ENCODE measurements at places on chromosomes 12 and 14.

- DNase-seq, result no peak
Observed at GRCh38 chr12:15770581-15770980, 18.6 kb downstream of the EPS8 start.

GRCh38 chr14:54223831-54224402 is 172.9 kb upstream of the CDKN3 start:
- DNase-seq, result no peak

DNA sequence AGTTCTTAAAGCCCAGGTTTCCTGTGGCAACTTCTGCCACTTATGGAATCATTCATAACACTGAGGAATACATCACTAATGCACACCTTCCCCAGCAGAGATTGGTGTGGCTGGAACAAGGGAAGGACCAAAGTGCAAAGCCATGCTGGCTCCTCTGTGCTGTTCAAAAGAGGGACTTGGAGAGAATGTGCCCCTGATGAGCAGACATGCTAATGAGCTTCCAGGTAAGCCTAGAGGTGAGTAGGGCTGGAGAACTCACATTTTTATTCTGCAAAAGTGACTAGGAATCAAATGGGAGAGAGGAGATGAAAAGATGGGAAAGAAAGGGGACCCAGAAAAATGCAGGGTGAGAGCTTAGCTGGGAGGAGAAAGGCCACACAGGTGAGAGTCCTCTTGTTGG is 289.7 kb downstream of the TTC8 start:
- DNase-seq, result no peak

- no peak for DNase-seq
Observed at GRCh38 chr12:46071335-46071734, 81.0 kb upstream of the SCAF11 start.

- no peak for DNase-seq
Observed at GRCh38 chr12:98256830-98257229, 258.6 kb upstream of the TMPO start.

DNA sequence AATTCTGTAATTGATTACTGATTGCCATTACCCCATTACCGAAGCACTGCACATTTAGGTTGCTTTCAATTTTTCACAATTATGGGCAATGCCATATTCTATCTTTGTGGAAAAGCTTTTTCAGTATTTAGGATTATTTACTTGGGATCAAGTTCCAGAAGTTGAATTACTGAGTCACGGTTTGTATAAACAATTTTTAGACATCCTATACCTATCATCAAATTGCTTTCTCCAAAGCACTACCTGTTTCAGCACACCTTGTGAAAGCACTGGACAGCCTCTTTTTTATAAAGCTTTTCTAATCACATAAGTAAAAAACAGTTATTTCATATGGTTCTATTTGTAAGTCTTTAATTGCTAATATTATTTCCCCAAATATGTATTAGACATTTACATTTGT is 221.5 kb upstream of the CAND1 start:
- no peak for DNase-seq

- DNase-seq, result no peak
Observed at GRCh38 chr12:11672256-11673191, 23.1 kb downstream of the ETV6 start.

DNA sequence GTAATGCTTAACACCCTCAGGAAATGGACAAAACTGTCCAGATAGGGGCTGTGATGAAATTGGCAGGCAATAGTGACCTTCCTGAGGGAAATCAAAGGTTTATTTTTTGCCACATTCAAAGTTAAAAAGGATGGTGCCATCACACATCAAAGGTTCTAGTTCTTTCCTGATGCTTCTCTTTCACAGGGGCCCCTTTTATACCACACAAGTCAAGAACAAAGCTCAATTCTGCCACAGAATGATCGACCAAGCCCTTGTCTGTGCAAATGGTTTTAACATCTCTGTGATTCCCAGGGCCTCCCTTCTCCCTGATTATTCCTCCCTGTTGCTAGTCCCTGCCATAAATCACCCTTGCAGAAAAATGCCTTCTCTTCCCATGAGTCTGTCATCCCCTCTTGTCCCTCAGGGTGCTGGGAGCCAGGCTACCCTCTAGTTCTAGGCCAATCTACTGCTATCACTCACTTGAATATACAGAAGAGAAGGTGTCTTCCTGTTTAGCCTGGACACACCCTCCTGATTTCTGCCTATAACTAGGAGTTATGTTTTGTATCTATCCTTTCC is 22.7 kb downstream of the SMCO2 start:
- DNase-seq, result no peak

GRCh38 chr12:4036671-4037271 is 163.6 kb upstream of the PARP11 start:
- DNase-seq, result no peak

DNA sequence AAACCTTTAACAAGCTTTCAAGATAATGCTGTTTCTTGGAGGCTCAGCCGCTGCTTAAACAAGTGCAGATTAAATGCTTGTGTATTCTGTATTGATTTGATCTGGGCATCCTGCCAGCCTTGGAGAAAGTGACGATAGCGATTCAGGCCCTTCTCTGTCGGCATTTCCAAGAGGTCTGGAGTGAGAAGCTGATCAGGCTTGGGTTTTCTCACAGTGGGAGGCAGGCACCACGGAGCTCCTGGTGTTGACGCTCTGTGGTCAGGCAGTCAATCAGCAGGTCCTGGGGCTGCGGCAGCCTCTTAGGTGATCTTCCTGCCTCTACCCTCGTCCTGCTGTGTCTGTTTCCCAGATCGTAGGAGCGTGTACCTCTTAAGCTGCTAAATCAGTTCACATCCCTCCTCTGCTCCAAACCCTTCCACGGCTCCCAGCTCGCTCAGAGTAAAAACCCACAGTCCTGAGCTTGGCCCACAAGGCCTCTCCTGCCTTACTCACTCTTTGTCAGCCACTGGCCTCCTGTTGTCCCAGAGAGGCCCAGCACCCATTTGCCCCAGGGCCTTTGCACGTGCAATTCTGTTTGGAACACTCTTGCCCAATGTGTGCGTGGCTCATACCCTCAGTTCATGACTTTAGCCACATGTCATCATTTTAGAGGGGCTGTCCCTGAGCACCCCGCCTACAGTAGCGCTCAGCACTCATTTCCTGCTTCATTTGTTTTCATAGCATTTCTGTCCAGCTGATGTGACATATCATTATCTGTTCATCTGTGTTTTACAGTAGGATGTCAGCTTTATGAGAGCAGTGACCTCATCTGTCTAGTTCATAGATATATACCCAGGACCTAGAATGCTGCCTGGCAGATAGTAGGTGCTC is 155.4 kb downstream of the AACS start:
- no peak for DNase-seq

- no peak for DNase-seq
Observed at GRCh38 chr14:99382781-99383471, 97.7 kb downstream of the SETD3 start.

- DNase-seq, result peak; percentile 56
Observed at GRCh38 chr14:105466531-105467248, 7.9 kb upstream of the CRIP2 start.

GRCh38 chr14:73237786-73238423 is 599 bp downstream of the PAPLN start:
- no peak for DNase-seq

GRCh38 chr12:14505626-14506596 is 61.8 kb downstream of the PLBD1 start:
- no peak for DNase-seq

- no peak for DNase-seq
Observed at GRCh38 chr12:116559162-116559935, at the start of gene MAP1LC3B2. Gene MAP1LC3B2 (plus strand): TSS chr12:116559381. CDS start chr12:116575943, 16,562 bp downstream.

GRCh38 chr14:104436741-104437701 is 142.5 kb upstream of the C14orf180 start:
- DNase-seq, result peak; percentile 55

DNA sequence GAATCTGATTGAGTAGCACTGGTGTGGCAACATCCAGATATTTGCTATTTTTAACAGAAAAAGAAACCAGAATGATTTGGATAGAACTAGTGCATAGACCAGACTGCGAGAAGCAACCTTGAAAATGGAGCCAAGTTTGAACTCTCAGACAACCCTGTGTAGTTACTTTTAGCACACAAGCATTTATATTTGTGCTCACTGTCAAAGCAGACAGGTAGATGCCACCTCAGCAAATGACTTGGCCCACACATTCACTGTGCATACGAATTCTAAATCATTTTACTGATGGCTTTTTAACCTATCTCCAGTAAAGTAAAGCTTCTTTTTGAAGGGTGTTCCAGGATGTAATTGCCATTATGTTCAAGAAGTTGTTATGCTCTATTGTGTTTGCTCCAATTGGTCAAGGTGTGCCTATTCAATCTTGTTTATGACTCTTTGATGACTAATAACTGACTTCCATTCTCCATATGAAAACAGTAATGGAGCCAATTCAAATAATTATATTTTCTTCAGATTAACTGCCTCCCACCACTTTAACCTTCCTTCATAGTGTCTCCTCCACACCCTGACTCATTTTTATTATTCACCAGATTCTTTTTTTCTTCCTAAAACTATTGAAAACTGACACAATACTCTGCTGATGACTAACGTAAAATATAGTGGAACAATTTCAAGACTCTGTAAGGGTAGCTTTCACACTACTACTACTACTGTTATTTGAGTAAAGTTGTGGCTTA is 138.5 kb downstream of the CCER1 start:
- no peak for DNase-seq

Data from NCI-H1417 treated with DMSO at 0.1 percent for 48 hours (cell line).